ENCODE measurements at places on chromosomes 4 and X. TPM values are rescaled to one million over a fixed set of nuclear protein-coding genes. Genes with fewer than 3 reads are reported as not detected.

GRCh38 chr4:41169256-41169800 lies 45.0 kb downstream of the APBB2 start:
- DNase-seq = no peak

- no peak for DNase-seq
Observed at GRCh38 chr4:78748381-78748780, 27.8 kb upstream of the BMP2K start.

The UGT2A1 gene
- not detected for polyA plus RNA-seq

GRCh38 chrX:78321809-78322208 lies 5.6 kb downstream of the CYSLTR1 start:
- DNase-seq = no peak

- no peak for DNase-seq
Observed at GRCh38 chrX:14697451-14697850, 168.1 kb downstream of the GLRA2 start.

The CXCL3 gene
- 0.18 TPM for polyA plus RNA-seq
